CD4-positive, alpha-beta T cell treated with Interferon gamma for 1 hour (primary cell): ENCODE measurements at places on chromosomes 1 and 21.

DNA sequence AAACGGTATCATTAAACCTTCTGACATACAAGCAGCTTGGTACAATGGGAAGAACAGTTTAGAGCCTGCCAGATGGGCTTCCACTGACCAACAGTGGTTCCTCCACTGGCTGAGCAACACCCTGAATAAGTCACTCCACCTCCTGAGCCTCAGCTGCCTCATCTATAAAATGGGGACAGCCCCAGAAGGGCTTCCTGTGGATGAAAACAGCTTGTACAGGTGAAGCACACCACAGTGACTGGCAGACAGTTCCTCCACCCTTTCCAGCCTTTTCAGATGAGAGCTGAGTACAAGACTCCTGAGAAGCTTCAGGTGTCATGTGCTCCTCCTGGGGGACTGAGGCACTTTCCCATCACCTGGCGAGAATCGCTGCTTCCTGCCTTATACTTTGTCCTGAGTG lies 2.1 kb downstream of the CAPZB start:
- DNase-seq = no peak

DNA sequence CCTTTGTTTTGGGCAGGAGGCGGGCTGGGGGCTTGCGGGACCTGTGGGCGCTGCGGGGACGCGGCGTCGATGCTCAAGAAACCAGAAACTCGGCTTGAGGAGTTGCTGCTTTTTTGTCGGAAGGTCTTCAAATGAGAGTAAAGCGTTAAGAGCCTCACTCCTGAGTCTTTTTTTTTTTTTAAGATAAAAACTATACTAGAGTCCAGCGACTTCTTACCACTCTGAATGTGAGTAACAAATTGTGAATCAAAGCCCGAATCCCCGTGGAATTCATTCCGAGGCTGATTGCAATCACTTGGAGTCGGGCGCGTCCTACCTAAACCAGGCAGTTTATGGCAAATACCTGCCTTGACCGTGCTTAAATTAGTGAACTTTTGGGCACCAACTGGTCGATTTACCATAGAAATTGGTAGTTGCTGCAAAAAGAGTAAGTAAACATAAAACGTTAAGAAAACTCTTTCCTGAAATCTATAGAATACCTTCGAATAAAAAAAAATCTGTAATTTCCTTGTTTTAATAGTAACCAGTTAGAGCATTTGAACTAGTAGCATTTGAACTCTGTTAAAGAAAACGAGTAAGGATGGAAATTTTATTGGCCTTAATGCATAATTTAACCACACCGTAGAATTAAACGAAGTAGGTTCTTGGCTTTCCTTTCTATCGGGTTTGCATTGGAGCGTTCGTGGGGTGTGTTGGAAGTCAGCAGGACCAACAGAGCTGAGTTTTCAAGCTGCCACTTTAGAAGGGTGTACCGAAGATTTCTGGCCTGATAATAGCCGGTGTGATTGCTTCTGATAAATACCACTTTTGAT lies 769 bp downstream of the GPSM2 start:
- no peak for DNase-seq

GRCh38 chr1:194184425-194184824 lies 998.0 kb upstream of the B3GALT2 start:
- DNase-seq = no peak

- no peak for DNase-seq
These were observed 7.5 kb downstream of the PKN2 start for GRCh38 chr1:88691540-88691939.

GRCh38 chr1:27967106-27967883 lies 7.5 kb downstream of the XKR8 start:
- DNase-seq = no peak

GRCh38 chr1:34625521-34626015 lies 129.3 kb upstream of the GJB5 start:
- DNase-seq = no peak

GRCh38 chr1:21550097-21550496 lies 40.9 kb downstream of the ALPL start:
- DNase-seq = no peak
